Bladder microvascular endothelial cell (primary cell): ENCODE measurements at places on chromosomes 12 and 14. TPM values are rescaled to one million over a fixed set of nuclear protein-coding genes. Genes with fewer than 3 reads are reported as not detected.

KRT75 gene
- not detected in 2 replicates for total RNA-seq

REC8 gene
- total RNA-seq, result 2.3 and 2.5 TPM in 2 replicates

STON2 gene
- 0.49 and 59.4 TPM in 2 replicates for total RNA-seq

MUCL1 gene
- total RNA-seq, result not detected in 2 replicates

MSRB3 gene
- total RNA-seq, result 27.2 and 54.8 TPM in 2 replicates

SPATS2 gene
- total RNA-seq, result 20.2 and 31.6 TPM in 2 replicates

CORO1C gene
- total RNA-seq, result 155 and 247 TPM in 2 replicates

LYZ gene
- not detected in 2 replicates for total RNA-seq
